ENCODE measurements at places on chromosomes 1 and 21. TPM values are rescaled to one million over a fixed set of nuclear protein-coding genes. Genes with fewer than 3 reads are reported as not detected.

DNA sequence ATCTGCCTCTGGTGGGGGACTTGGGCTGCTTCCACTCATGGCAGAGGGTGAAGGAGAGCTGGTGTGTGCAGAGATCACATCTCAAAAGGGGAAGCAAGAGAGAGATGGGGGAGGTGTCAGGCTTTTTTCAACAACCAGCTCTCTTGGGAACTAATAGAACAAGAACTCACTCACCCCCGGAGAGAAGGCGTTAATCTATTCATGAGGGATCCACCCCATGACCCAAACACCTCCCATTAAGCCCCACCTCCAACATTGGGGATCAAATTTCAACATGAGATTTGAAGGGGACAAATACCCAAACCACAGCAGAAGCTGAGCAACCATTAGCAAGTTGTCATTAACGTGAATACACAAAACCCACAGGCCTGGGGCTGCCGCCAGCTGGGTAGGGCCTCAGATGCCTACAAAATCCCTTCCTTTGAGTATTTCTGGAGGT, 12.0 kb upstream of the VWA5B1 start:
- peaks cover 5% of the 10 kb centered on the region for H3K4me1 ChIP-seq
- peaks cover 16% of the 10 kb centered on the region for H3K27me3 ChIP-seq
- no peak for DNase-seq
- H3K36me3 ChIP-seq, result no peaks in the 10 kb centered on the region
- no peak overlapping the region for H3K27ac ChIP-seq
- H3K4me3 ChIP-seq, result no peak overlapping the region

GRCh38 chr1:100290291-100290690, 24.3 kb downstream of the RTCA start:
- no peak for DNase-seq
- no peak overlapping the region for H3K4me3 ChIP-seq
- H3K4me1 ChIP-seq, result no peaks in the 10 kb centered on the region
- no peak overlapping the region for H3K27ac ChIP-seq

- no peak overlapping the region for H3K27ac ChIP-seq
- H3K27me3 ChIP-seq, result no peaks in the 10 kb centered on the region
- DNase-seq, result peak; percentile 71
- H3K4me1 ChIP-seq, result no peaks in the 10 kb centered on the region
- H3K36me3 ChIP-seq, result no peaks in the 10 kb centered on the region
Measured at GRCh38 chr1:228154670-228155571, 5.2 kb downstream of the GJC2 start.

GRCh38 chr1:26239936-26240335, 5.9 kb downstream of the CEP85 start:
- H3K36me3 ChIP-seq, result peaks cover 2% of the 10 kb centered on the region
- no peak overlapping the region for H3K27ac ChIP-seq
- H3K4me1 ChIP-seq, result peaks cover 37% of the 10 kb centered on the region
- no peaks in the 10 kb centered on the region for H3K27me3 ChIP-seq

DNA sequence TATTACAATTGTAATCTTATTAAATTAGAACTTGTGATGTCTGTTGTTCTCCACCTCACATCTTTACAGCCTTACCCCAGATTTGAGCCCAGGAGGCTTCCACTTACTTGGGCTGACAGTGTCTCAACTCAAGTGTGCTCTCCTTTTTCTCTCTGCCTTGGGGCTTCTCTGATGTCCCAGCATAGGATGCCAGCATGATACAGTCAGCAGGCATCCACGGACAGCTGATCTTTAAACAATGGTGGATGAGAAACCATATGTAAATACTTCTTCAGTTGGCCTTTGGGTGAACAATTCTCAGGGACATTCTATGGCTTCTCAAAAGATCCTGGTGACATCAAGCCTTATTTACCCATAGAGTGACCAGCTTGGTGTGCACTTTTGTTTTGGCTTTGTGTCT, 107.6 kb upstream of the GORAB start:
- no peak overlapping the region for H3K27ac ChIP-seq
- H3K27me3 ChIP-seq, result no peaks in the 10 kb centered on the region
- DNase-seq, result no peak
- peaks cover 7% of the 10 kb centered on the region for H3K36me3 ChIP-seq

DNA sequence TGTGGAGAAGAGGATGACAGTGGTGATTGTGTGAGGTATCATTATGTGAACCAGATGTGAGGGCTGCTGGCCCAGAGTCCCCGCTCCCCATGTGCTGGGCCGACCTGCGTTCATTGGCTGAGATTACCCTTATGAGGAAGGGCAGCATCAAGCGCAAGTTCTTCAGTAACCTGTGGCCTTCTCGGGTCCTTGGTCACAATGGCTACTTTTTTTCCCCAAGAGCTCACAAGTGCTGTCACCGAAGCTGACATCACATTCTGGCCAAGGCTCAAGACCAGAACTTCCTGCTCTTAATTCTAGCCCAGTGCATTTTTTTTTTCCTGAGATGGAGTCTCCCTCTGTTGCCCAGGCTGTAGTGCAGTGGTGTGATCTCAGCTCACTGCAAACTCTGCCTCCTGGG, 262.9 kb downstream of the RHOU start:
- no peaks in the 10 kb centered on the region for H3K4me1 ChIP-seq
- H3K4me3 ChIP-seq, result no peak overlapping the region
- H3K27me3 ChIP-seq, result peaks cover 5% of the 10 kb centered on the region
- DNase-seq, result no peak
- no peak overlapping the region for H3K27ac ChIP-seq

GPR61 gene
- total RNA-seq, result not detected

ADGRL2 gene
- 64.2 TPM for total RNA-seq

OXCT2 gene
- not detected for total RNA-seq

C1orf185 gene
- total RNA-seq, result not detected

CEP85 gene
- total RNA-seq, result 18.2 TPM

Measured in chondrocyte (in vitro differentiated cells).